ENCODE measurements at places on chromosomes 12 and 14.

- DNase-seq, result no peak
Observed at GRCh38 chr14:89688507-89689211, 265.9 kb downstream of the EFCAB11 start.

- peak; percentile 88 for DNase-seq
Observed at GRCh38 chr12:122190842-122191668, 8.1 kb downstream of the LRRC43 start.

DNA sequence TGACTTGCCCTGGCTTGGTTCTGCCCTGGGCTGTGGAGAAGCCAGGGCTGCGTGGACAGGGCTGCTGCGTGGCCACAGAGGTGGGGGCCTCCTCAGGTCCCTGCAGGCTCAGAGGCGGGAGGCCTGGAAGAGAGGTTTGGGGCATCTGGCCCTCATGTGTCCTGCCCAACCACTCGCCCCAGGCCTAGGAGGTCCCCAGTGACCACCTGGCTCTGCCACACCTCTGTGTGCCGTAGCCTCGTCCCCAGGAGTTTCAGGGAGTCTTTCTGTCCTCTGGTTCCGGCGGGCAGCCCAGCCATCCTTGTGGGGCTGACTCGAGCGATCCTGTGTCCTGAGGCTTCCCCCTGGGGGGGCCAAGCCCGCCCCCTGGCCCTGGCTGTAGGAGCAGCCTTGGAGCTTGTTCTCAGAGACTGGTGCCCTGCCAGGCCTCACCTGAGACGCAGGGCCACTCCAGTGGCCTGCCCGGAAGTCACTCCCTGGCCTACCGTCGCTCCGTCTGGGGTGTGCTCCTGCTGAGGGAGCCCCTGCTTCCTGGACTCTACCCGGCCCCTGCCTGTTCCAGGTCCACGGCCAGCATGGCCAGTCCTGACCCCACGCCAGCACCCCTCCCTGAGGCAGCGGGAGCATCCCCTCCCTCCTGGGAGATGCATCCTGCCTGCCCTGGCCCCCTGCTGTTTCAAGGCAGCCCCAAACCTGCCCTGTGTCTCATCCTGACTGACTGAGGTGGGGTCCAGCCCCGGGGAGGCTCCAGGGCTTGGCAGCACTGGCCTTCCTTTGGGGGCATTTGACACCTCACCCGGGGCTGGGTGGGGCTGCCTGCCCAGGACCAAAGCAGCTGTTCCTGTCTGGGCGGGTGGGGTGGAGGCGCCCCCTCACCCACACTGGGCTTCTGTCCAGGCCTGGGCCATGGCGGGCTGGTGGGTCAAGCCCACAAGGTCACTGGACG, 13.9 kb downstream of the ASPG start:
- DNase-seq, result no peak

- DNase-seq, result peak; percentile 49
Observed at GRCh38 chr12:100427078-100427477, 46.6 kb upstream of the NR1H4 start.

DNA sequence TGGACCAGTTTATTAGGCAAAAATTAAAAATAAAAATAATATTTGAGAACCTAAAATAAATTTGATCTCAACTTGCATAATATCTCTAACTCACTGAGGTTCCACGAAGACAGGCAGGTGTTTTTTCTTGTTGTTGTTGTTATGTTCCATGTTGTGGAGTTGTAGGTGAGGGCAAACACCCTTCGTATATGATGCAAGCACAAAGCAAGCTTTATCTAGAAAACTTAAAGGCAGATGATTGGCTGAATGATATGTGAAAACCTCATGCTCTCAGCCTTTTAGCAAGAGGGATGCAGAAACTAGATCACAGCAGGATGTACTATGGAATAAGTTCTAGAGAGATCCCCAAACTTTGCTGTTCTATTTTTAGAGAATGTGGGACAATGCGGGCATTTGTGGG, 502.7 kb downstream of the ETNK1 start:
- no peak for DNase-seq
